Subcutaneous adipose tissue (tissue), 4 donors: ENCODE measurements at places on chromosomes 6 and 20. TPM values are rescaled to one million over a fixed set of nuclear protein-coding genes. Genes with fewer than 3 reads are reported as not detected.

Gene CPXM1
- 9.8 TPM for total RNA-seq

Gene MAPK13
- 3.1 TPM for total RNA-seq

Gene CCDC170
- total RNA-seq = 8.8 TPM

Gene SULF2
- total RNA-seq = 37.2 TPM

Gene TINAG
- total RNA-seq = not detected

Gene HLA-DQA1
- 6.6 TPM for total RNA-seq

Gene PAX1
- total RNA-seq = 0.17 TPM

Gene RSPH9
- not detected for total RNA-seq

Gene CNR1
- 23.4 TPM for total RNA-seq

Gene COL21A1
- 2.2 TPM for total RNA-seq

Gene AFG1L
- 4.4 TPM for total RNA-seq

Gene GHRH
- total RNA-seq = not detected

Gene TREML2
- total RNA-seq = 0.34 TPM
